GM12864 (cell line): ENCODE measurements at places on chromosomes 7 and 10.

DNA sequence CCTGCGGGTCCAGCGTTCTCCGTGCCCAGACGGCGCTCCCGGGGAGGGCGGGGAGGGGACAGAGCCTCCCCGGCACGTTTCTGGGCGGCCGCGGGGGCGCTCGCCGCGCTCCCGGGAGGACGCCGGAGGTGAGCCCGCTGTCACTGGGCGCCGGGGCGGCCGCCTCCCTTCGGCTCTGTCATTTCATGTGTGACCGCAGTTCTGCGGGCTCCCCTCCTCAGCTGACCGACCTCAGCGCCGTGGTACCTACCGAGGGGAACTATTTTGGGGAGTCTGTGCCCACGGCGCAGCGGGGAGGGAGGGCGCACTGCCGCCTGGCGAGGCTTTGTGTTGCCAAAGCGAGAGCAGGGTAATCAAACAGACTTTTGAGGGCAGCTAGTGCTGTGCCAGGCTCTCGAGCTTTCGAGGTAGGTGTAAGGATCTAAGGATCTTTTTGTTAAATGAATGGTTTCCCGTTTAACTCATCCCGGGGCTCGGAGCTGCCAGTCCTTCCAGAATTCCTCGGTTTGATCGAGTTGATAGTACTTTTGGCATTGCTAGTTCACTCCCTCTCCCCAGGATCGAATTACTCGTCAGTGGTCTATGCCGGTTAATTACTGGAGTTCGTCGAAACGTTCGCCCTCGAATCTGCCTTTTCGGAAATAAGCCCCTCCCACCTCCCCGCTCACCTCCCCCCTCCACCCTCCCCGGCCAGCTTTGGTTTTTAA, 1.9 kb downstream of the ARID5B start:
- DNase-seq, result no peak

- DNase-seq, result no peak
These were observed 30.4 kb downstream of the RAMP3 start for GRCh38 chr7:45187946-45188411.

DNA sequence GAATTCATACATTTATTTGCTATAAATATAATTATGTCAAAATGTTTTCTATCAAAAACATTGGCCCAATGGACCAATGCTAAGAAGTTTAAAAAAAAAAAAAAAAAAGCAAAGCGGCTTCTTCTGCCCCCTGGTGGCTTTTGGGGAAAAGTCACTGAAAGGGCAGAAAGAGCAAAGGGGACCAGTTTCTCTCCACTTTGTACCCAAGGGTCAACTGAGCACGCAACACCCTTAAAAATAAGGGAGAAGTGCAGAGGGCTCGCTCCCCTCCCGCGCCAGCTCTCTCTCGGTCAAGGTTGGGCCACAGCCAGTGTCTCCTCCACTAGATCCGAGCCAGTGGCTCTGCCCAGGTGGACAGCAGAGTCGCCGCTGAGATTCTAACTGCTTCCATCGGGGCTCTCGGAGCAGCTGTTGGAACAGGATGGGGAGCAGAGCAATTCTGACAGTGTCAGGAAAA, 136.4 kb upstream of the FGFR2 start:
- no peak for DNase-seq

- DNase-seq, result no peak
These were observed 12.9 kb upstream of the INPP5A start for GRCh38 chr10:132524443-132525285.

- DNase-seq, result no peak
These were observed 159.6 kb upstream of the PRKCQ start for GRCh38 chr10:6739530-6740174.
